Stimulated activated CD8-positive, alpha-beta memory T cell treated with anti-CD3 and anti-CD28 coated beads, Interleukin-7, amount 100 ng/mL, for 1 hour (primary cell): ENCODE measurements at places on chromosomes 16 and 17.

DNA sequence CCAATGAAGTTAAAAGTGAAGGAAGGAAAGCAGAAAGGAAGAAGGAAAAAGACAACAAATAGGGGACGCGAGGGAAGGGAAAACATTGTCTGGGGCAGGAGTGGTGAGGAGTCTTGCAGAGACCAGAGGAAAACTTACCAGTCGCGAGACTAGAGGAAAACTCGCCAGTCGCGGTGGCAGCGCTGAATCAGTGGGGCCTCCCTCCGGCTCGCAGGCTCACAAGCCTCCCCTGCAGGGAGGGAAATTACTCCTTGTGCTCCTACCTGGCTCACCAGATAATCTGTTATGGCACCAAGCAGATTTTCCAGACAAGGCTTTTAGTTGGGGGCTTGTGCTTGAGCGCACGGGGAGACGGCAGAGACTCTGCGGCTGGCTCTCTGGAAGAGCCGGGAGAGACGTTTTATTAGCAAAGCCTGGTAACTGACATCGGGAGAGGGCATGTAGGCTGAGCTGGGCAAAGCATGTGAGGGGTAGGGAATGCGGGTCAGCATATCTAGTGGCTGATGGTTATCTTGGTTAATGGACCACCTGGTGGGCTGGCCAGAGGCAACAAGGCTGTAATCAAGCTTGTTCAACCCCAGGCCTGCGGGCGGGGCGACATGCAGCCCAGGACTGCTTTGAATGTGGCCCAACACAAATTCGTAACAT lies 37.1 kb downstream of the LCMT1 start:
- DNase-seq: no peak

DNA sequence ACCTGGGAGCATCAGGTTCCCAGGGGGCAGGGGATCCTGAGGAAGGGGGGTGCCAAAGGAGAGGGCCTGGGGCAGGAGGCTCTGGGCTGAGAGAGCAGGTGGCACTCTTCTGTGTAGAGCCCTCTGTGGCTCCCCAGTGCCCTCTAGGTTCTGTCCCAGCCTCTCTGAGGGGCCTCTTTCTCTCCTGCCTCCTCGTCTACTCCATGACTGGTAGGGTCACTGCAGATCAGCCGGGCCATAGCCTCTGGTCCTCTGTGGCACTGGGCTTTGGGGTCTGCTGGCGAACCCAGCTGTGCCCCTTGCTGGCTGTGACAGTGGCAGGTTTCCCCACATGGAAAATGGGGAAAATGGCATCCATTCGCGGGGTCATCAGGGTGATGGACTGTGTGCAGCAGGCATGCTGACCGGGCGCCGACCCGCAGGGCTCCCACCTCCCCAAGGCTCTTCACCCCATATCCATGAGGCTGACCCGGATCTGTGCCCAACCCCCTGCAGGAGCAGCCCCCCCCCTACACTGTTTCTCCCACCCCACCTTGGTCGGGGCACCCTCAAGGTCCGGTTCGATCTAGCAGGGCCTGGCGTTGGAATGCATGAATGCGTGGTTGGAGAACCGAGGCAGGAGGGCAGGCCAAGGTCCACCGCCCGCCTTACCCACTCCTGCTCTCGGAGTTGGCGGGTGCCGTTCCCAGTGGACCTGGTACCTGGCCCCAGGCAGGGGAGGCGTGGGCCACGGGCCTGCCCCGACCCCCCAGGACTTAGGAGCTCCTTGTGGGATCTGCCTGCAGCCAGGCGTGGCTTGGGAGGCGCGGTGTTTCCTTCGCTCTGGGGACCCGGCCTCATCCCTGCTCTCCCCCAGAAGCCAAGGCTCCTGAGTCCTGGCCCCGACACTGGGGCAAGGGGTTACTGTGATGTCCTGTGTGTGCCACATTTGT lies 6.5 kb downstream of the GLIS2 start:
- no peak for DNase-seq

- DNase-seq: peak; percentile 14
Observed at GRCh38 chr17:18225642-18226283, 328 bp downstream of the LLGL1 start.

DNA sequence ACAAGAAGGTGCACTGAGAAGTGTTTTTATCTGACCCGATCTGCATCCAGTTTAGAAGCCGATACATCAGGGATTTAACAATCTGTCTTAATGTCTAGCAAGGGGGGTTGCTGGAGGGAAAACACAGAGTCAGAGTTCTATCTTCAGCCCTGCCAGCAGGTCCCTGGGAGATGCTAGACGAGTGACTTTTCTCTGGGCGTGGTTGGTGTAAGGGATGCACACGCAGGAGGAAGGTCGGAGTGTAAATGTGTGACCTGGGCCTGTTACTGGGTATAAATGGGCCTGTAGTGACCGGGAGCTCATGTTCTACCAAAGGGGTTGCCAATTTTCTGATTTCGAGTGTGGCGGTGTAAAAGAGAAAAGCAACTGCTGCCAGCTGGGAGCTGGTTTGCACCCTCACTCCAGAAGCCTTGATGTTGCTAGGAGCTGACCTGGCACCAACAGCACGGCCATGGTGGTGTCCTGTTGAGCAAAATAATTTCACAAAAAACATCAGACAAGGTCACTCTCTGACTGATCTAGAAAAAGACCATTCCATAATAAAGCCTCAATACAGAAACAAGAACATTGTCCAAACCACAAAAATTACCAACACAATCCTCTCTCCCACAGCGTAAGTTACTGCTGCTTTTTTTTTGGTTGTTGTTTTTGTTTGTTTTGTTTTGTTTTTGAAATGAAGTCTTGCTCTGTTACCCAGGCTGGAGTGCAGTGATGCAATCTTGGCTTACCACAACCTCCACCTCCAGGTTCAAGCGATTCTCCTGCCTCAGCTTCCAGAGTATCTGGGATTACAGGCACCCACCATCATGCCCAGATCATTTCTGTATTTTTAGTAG lies 1.3 kb upstream of the KCTD13 start:
- no peak for DNase-seq

- no peak for DNase-seq
Observed at GRCh38 chr17:36856222-36856621, 81.1 kb upstream of the LHX1 start.

DNA sequence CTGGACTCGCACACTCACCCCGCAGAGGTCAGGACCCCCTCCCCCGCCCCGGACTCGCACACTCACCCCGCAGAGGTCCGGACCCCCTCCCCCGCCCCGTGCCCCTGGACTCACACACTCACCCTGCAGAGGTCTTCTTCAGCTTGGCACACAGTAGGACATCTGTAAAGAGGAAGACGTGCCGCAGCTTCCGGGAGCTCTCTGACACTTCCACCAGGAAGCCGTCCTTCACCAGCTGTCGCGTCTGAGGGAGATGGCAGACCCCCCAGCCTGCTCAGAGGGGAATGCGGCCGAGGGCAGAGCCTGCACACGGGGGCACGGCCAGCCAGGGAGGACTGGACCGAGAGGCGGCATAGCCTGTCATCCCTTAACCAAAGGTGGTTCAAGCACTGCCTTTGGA lies 72.9 kb downstream of the TIMM22 start:
- no peak for DNase-seq

DNA sequence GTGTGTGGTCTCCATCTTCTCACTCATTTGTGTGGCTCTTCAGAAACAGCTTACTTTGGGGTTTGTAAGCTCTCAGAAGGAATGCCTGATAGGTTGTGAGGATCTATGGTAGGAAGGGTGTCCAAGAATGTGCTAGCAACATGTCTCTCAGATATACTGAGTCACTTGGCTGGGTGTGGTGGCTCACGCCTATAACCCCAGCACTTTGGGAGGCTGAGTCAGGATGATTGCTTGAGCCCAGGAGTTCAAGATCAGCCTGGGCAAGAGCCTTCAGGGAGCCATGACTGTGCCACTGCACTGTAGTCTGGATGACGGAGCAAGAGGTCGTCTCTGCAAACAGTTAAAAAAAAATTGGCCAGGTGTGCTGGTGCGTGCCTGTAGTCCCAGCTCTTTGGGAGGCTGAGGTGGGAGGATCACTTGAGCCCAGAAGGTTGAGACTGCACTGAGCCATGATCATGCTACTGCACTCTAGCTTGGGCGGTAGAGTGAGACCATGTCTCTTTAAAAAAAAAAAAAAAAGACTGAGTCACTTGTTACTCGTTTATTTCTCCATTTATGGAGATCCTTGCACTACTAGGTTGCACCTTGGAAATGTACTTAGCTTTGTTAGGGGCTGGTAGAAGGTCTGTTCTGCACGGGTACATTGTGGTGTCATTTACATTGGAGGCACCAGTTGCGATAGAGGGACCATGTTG lies 232.0 kb downstream of the SNX29 start:
- DNase-seq: no peak

DNA sequence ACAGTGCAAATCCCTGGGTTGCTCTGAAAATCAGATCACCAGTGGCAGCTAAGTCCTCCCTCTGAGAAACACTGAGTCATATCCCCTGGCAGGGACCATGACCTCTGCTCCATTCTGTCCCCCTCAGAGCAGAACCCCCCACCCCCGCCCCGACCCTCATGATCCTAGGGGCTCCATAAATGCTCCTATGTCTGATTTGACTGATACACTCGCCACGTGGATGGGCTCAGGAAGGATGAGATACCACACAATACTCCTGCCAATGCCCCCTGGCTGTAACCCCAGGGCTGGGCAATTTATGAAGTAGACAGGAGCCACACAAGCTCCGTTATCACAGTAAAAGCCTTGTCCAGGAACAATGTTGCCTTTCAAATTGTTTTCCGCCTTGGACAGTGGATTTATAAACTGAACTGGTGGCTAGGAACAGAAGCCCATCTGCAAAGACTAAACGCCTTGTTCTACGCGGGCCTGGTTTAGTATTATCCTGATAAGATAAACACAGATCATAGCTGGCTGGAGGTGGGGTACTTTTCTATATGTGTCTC lies 394.8 kb downstream of the SLC39A11 start:
- DNase-seq: no peak
